Inflammatory macrophage treated with lipopolysaccharide for 4 hours (primary cell): ENCODE measurements at places on chromosomes 16 and 17.

GRCh38 chr17:1947743-1948516, 77.2 kb downstream of the RTN4RL1 start:
- no peak for DNase-seq

GRCh38 chr17:39196241-39196807, 1.1 kb downstream of the CACNB1 start:
- DNase-seq: no peak

DNA sequence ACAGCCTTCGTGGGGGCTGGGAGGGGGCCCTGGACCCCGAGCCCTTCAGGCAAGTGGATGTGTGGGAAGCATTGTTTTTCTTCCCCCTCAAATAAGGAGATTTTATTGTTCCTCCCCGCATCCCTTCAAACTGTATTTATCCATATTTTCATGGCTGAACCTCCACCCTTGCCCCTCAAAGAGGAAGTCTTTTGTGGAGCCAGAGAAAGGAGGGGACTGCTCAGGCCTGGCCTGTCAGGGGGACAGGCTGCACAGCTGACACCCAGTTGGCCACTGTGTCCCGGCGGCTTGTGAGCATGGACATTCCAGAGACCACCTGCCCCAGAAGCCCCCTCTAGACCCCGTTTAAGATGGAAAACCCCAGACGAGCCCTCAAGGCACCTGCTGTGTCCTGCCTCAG, 15.9 kb downstream of the HEXIM2 start:
- no peak for DNase-seq

- no peak for DNase-seq
Observed at GRCh38 chr17:65370669-65371131, 190.7 kb downstream of the AXIN2 start.

GRCh38 chr17:82367724-82368524, 3.6 kb upstream of the UTS2R start:
- DNase-seq: no peak
